ENCODE measurements at places on chromosomes 1 and 21. TPM values are rescaled to one million over a fixed set of nuclear protein-coding genes. Genes with fewer than 3 reads are reported as not detected.

AMY1C gene
- total RNA-seq: not detected

COA6 gene
- total RNA-seq: 15.3 TPM

ELAPOR1 gene
- total RNA-seq: 1.1 TPM

IL19 gene
- not detected for total RNA-seq

GPR37L1 gene
- not detected for total RNA-seq

CYP4Z1 gene
- total RNA-seq: 0.51 TPM

SDE2 gene
- 12.9 TPM for total RNA-seq

USP25 gene
- total RNA-seq: 49.1 TPM

GCSAML gene
- not detected for total RNA-seq

AGBL4 gene
- total RNA-seq: 1.9 TPM

CR1L gene
- total RNA-seq: not detected

SON gene
- total RNA-seq: 280 TPM

HIPK1 gene
- total RNA-seq: 25.6 TPM

PODN gene
- 48.7 TPM for total RNA-seq

CFHR1 gene
- not detected for total RNA-seq

PDE4B gene
- total RNA-seq: 6.9 TPM

FAM43B gene
- 2.3 TPM for total RNA-seq

FCER1A gene
- total RNA-seq: not detected

SLC6A17 gene
- total RNA-seq: not detected

MAP7D1 gene
- total RNA-seq: 53.5 TPM

AQP10 gene
- total RNA-seq: not detected

PIP5K1A gene
- 240 TPM for total RNA-seq

RPTN gene
- not detected for total RNA-seq

CNN3 gene
- total RNA-seq: 510 TPM

SLC44A3 gene
- total RNA-seq: 1.3 TPM

MYOG gene
- total RNA-seq: not detected

RFX5 gene
- total RNA-seq: 30.7 TPM

RHEX gene
- 3.6 TPM for total RNA-seq

SLC5A3 gene
- total RNA-seq: 14.7 TPM

CA14 gene
- total RNA-seq: 0.90 TPM
